ENCODE measurements at places on chromosomes 2 and 18.

DNA sequence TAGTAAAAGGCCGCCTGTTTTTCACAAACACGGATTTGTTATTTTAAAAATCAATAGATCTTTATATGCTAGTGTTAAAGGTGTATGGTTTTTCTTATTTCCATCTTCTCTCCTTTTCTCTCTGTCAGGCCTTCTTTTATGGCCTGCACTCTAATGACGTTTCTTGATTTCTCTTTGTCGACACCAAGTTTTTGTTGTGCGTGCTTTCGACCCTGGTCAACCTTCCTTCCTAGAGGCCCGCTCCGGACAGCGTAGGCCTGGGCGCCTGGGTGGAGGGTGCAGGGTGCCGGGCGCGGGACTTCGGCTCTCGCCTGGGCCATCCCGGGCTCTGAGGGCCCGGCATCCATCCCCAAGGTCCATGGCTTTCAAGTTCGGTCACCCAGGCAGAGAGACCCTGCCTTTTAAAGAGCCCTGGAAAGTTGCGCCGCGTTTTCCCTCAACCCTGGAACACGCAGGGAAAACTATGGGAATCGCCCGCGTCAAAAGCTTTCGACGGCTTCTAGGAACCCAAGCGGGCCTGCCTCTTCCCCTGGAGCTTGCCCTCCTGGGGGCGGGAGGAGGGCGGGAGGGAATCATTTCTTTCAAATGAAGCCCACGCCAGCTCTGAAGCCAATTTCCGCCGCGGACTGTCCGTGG is 4.1 kb upstream of the SATB2 start:
- no peak for DNase-seq

GRCh38 chr2:96359310-96359709 is 23.7 kb downstream of the NCAPH start:
- DNase-seq = no peak

- no peak for DNase-seq
Observed at GRCh38 chr2:169159686-169160085, 90.3 kb downstream of the DHRS9 start.

GRCh38 chr2:179302764-179303571 is 38.3 kb upstream of the SESTD1 start:
- no peak for DNase-seq

GRCh38 chr2:200253639-200254038 is 52.9 kb upstream of the SPATS2L start:
- DNase-seq = no peak

DNA sequence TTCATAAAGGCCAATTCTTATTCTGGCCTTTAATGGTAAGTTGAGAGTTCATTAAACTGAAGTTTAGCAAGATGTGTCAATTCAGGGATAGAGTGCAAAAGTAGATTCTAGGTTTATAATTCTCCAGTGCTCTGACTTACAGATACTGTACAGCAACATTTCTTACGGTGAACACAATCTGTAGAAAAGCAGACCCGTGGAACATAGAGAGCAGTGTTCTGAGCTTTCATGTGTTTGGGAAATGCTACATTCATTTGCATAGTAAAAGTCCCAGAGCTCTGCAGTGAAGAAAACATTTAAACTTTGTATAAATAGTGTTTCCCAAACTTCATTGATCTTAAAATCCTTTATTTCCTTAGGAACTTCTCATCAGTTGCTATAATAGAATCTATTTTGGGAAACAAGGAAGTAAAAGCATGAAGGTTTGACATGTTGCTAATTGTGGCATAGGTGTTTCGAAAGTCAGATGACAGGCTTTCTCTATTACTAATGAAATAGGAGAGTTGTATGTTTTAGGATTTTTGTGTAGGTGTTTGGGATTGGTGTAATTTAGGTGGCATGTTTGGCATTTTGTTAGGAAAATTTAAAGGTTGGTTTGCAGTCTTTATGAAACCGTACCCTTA is 138.2 kb downstream of the ASXL3 start:
- DNase-seq = no peak

Measured in NCI-H2081 treated with DMSO at 0.1 percent for 48 hours (cell line).